Stimulated activated CD8-positive, alpha-beta memory T cell treated with anti-CD3 and anti-CD28 coated beads, Interleukin-15, amount 100 ng/mL, for 48 hours (primary cell): ENCODE measurements at places on chromosomes 6 and 20.

DNA sequence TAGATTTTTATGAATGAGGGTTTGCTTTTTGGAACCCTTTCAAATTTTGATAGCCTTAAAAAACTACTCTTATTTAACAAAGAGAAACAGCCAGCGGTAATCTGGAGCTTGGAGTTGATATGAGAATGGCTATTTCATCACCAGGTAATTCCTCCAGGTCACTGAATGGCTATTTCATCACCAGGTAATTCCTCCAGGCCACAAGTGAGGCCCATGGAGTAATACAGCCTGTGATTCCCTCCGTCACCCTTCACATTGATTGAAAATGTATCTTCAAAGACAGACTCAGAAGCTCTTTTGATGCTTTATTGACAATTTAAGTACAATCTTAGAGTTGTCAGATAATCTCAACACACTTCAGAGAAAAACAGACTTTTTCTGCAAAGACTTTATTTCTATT lies 73.3 kb upstream of the AGPAT4 start:
- no peak for DNase-seq

DNA sequence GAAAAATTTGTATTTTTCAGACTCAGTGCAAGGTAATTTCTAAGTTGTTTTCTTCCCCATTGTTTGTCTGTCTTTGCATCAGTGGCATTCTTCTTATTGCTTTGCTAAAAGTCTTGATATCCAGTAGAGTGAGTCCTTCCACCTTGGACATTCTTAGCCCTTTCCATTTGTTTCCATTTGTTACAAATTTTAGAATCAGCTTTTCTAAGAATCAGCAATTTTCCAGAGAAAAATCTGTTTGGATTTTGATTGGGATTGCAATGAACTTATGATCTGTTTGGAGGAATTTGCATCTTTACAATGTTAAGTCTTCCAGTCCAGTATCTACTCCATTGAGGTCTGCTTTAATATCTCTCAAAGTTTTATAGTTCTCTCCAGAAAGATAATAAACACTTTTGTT lies 36.4 kb downstream of the LRRN4 start:
- no peak for DNase-seq

- no peak for DNase-seq
Measured at GRCh38 chr6:1313384-1313766, 1.5 kb downstream of the FOXQ1 start.

DNA sequence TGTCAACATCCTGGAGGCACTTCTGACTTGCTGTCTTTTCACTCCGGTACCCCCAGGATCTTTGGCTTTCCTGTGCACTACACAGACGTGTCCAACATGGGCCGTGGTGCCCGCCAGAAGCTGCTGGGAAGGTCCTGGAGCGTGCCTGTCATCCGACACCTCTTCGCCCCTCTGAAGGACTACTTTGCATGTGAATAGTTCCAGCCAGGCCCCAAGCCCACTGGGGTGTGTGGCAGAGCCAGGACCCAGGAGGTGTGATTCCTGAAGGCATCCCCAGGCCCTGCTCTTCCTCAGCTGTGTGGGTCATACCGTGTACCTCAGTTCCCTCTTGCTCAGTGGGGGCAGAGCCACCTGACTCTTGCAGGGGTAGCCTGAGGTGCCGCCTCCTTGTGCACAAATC lies 12.0 kb upstream of the MAPRE1 start:
- DNase-seq = no peak

GRCh38 chr6:36095497-36096391 lies 34.6 kb upstream of the MAPK13 start:
- DNase-seq = no peak
